Glomerular endothelial cell (primary cell): ENCODE measurements at places on chromosomes 11 and 22.

- DNase-seq: no peak
Measured at GRCh38 chr11:76805206-76805913, 22.2 kb downstream of the TSKU start.

GRCh38 chr11:26909991-26910591 is 83.8 kb upstream of the FIBIN start:
- DNase-seq: no peak

DNA sequence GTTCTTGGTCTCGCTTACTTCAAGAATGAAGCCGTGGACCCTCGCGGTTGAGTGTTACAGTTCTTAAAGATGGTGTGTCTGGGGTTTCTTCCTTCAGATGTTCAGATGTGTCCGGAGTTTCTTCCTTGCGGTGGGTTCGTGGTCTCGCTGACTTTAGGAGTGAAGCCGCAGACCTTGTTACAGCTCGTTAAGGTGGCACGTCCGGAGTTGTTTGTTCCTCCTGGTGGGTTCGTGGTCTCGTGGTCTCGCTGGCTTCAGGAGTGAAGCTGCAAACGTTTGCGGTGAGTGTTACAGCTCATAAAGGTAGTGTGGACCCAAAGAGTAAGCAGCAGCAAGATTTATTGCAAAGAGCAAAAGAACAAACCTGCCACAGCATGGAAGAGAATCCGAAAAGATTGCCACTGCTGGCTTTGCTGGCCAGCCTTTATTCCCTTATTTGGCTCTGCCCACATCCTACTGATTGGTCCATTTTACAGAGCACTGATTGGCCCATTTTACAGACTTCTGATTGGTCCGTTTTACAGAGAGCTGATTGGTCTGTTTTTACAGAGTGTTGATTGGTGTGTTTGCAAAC is 27.1 kb upstream of the NXPE2 start:
- no peak for DNase-seq

GRCh38 chr11:69658626-69659450 is 16.3 kb downstream of the LTO1 start:
- DNase-seq: no peak

GRCh38 chr11:69462106-69462951 is 19.1 kb upstream of the LINC01488 start:
- no peak for DNase-seq

- DNase-seq: no peak
Measured at GRCh38 chr11:70135625-70136059, 57.5 kb downstream of the ANO1 start.

- DNase-seq: no peak
Measured at GRCh38 chr11:70191495-70192140, 11.5 kb upstream of the FADD start.

GRCh38 chr22:23696326-23696851 is 5.6 kb downstream of the RGL4 start:
- DNase-seq: no peak

DNA sequence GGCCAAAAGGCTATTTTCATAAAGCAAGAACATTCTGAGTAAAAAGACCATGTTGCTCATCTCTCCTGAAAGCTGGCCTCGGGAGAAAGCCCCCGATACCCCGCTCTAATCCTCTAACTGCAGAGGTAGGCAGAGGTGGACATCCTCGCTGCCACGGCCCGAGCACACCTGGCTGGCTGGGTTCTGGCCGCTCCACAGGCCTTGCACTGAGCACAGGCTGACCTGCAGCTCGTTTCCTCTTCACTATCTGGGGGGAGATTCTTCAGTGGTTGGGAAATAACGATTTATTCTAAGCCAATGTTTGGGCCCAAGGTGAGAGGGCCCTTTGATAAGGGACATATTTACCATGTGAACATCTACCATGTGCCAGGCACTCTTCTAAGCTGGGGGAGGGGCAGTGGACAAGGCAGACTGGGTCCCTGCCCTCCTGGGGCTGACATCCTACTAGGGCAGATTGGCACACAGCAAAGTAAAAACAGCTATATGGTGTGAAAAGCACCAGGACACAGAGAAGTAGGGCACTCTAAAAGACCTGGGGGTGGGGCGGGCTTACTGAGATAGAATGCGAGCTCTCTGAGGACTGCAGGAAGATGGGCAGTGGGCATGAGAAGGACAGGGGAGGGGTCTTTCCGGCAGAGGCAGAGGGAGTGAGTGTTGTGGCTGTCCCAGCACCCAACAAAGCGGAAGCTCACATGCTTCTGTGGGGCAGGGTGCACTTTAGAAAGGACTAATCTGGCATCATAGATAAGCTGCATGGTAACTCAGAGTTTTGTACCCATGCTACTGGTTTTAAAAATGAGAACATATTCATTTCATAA is 65.5 kb upstream of the ARFGAP3 start:
- DNase-seq: no peak

DNA sequence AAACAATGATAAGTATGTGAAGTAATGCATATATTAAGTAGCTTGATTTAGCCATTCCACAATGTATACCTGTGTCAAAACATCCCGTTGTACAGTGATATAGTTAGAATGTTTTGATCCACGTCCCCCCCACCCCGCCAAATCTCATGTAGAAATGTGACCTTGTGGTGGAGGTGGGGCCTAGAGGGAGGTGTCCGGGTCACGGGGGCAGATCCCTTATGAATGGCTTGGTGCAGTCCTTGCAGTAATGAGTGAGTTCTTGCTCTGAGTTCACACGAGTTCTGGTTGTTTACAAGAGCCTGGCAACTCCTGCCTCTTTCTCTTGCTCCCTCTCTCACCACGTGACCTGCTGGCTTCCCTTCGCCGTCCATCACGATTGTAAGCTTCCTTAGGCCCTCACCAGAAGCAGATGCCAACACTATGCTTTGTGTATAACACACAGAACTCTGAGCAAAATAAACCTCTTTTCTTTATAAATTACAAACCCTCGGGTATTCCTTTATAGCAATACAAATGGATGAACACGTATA is 41.6 kb downstream of the FANCF start:
- DNase-seq: no peak

- DNase-seq: no peak
Measured at GRCh38 chr11:2562890-2563212, 118.0 kb downstream of the KCNQ1 start.

- no peak for DNase-seq
Measured at GRCh38 chr11:125274774-125275173, 110.2 kb downstream of the PKNOX2 start.

DNA sequence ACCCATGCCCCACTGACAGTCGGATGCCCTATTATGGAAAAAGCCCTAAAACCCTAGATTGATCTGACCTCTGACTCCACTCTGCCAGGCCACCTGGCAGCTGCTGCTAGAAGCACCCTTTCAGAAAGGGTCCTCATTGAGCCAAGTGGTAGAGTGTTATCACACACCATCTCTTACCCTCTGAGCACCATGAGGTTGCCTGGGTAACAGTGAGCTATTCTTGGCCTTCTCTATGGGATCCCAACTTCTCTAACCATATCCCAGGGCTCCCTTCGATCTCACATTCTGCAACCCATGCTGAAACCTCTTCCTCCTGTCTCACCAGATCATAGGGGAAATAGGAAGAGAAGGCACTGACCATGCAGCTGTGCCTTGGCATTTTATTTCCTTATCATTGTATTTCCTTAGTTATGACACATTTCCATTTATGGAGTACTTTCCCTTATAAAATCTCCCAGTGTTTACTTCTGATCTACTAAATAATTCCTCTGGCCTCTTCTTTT is 52.7 kb downstream of the MPPED2 start:
- no peak for DNase-seq

- DNase-seq: no peak
Measured at GRCh38 chr11:22898036-22898435, 37.8 kb upstream of the CCDC179 start.
